ENCODE measurements at places on chromosomes 3 and 15. TPM values are rescaled to one million over a fixed set of nuclear protein-coding genes. Genes with fewer than 3 reads are reported as not detected.

GRCh38 chr3:138933981-138934691 lies 12.8 kb downstream of the FOXL2 start:
- DNase-seq: no peak

GRCh38 chr3:31729573-31729972 lies 196.8 kb downstream of the STT3B start:
- DNase-seq: no peak

SPATA12 gene
- 0.19 TPM for total RNA-seq

GRCh38 chr3:21154911-21155310 lies 596.1 kb downstream of the ZNF385D start:
- no peak for DNase-seq

SLC12A1 gene
- 1.0 TPM for total RNA-seq

TYRO3 gene
- total RNA-seq: 96.8 TPM

DNA sequence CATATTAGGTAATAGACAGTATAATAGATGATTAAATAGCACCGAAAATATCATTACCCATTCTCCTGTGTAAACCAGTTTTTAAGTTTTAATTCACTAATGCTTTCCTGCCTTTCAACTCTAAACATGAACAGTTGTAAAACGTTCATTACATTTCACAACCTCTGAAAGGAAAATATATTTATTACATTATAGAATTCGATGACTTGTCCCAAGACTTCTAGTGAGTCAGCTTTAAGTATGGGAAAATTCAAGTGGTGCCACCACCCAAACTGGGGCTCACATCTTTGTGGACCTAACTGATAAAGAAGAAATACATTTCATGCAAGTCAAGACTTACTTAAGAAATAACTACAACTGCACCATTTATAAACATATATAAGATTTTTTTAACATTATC lies 2.0 kb downstream of the TRIM59 start:
- no peak for DNase-seq

GRCh38 chr3:124730941-124731297 lies 667 bp downstream of the UMPS start:
- DNase-seq: no peak

- no peak for DNase-seq
Measured at GRCh38 chr3:189911001-189911400, 209.7 kb downstream of the P3H2 start.

ATP13A5 gene
- not detected for total RNA-seq

DNA sequence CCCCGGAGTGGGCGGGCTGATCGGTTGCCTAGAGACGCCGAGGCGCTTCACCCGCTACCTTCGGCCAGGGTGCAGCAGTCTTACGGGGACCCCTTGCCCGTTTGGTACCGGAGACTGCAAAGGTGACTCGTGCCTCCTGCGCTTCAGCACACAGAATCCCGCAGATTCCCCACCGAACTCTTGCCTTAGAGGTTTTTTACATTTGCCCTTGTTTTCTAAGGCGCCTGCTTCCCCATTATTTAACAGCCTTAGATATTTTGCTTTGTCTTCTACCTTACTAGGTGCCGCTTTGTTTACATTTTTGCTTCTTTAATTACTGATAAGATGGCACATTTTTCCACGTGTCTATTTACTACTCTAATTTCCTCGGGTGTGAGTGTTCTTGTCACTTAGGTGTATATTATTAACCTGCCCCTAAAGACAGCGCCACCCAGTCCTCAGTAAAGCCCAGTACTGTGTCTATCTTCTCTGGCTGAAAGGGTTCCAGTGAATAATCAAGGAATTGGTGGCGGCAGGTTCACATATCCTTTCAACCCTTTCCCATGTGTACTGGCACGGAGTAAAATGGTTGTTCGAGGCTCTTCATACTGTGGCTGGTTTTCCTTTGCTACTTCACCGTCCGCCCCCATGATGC lies 573 bp upstream of the CEP152 start:
- DNase-seq: no peak

- no peak for DNase-seq
Measured at GRCh38 chr3:190444576-190445145, 5.0 kb downstream of the TMEM207 start.

DNA sequence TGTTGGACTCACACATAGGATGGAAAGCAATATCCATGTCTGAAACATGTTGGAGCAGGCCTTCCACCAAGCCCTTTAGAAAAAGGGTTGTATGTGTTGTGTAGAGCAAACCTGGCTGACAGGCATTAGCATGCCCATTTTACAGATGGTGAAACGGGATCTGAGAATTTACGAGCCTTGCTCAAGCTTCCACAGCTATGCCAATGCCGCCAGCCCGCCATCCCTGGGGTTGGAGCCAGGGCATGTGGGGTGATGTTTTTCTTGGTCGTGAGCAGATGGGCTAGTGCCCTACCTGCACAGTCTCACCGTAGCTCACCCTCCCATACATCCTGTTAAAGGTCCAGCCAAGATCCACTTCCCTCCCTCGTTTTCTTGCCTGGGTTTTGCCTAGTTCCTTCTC lies 97.5 kb upstream of the TLE3 start:
- DNase-seq: no peak

GRCh38 chr3:150133293-150133692 lies 162.6 kb upstream of the PFN2 start:
- DNase-seq: no peak

DNA sequence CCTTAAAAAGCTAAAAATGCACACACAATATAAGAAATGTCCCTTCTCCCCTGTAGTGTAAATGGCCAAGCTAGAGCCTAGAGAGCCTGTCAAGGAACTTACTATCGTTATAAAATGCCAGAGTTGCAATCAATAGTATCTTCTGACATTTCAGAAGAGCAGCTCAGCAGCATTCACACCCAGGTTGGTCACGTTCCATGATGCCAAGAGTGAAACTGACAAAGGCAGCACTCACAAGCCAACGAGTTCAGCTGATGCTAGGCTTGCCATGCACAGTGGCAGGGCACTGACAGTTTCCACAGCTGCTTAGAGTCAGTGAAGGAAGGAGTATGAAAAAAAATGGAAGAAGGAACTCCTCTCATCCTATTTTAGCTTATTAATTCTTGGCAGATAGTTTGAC lies 331.4 kb upstream of the CCDC54 start:
- no peak for DNase-seq

GRCh38 chr3:140748-141330 lies 55.7 kb upstream of the CHL1 start:
- no peak for DNase-seq

DNA sequence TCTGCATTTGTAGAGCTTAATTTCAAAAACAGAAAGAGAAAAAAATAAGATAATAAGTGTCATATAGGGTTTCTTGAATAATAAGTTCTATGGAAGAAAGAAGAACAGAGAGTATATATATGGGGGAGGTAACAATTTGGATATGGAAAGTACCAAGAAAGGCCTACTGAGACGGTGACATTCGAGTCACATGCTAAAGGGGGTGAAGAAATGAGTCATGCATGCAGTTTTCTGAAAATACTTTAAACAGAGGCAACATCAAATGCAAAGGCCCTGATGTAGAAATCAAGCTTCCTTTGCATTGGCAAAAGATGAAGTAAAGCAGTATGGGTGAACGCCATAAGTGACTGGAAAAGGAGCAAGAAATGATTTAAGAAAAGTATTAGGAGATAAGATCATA lies 371.6 kb upstream of the ZNF385D start:
- DNase-seq: no peak

GRCh38 chr3:139248593-139249255 lies 95.1 kb upstream of the MRPS22 start:
- DNase-seq: no peak

DGKG gene
- not detected for total RNA-seq

ARPC4 gene
- total RNA-seq: 154 TPM

- no peak for DNase-seq
Measured at GRCh38 chr3:55701997-55702396, 214.9 kb upstream of the WNT5A start.

- no peak for DNase-seq
Measured at GRCh38 chr3:57512166-57512565, 32.0 kb downstream of the DNAH12 start.

RHCG gene
- not detected for total RNA-seq

DNA sequence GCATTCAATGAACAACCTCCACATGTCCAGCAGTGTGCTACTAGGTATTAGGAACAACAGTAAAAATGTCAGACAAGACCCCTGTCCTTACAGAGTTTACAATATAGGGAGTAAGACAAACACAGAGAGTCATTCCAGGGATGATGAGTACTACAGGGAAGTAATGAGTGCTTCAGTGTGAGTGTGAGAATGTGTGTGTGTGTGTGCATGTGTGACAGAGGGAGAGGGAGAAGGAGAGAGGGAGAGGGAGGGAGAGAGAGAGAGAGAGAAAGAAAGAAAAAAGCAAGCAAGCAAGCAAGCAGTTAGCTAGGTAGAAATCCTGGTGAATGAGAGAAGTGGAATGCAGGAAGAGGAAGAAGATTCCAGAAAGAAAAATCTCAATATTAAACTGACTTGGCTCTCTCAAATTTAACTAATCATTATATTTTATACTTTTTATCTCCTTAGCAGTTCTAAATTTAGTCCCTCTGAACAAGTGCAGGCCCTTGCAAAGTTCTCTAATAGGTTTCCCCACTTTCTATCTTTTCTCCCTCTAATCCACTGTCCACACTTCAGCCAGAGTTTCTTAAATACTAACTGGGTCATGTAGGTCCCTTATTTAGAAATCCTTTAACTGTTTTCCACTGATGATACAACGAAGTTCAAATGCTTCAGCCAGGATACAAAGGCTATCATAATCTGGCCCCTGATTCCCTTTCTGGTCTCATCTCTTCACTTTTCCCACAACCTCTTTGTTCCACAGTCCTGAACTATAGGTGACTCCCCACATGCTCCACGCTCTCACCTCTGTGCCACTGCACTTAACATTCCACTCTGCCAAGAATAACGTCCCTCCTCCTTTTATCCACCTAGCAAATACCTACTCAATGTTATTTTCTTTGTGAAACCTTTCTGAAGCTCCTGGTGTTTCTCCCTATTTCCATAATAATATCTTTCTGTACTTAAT lies 10.3 kb downstream of the DCBLD2 start:
- DNase-seq: no peak

GRCh38 chr3:53800041-53800906 lies 45.9 kb downstream of the CHDH start:
- no peak for DNase-seq

C3orf33 gene
- total RNA-seq: 2.4 TPM
